ENCODE measurements at places on chromosomes 2 and 18.

DNA sequence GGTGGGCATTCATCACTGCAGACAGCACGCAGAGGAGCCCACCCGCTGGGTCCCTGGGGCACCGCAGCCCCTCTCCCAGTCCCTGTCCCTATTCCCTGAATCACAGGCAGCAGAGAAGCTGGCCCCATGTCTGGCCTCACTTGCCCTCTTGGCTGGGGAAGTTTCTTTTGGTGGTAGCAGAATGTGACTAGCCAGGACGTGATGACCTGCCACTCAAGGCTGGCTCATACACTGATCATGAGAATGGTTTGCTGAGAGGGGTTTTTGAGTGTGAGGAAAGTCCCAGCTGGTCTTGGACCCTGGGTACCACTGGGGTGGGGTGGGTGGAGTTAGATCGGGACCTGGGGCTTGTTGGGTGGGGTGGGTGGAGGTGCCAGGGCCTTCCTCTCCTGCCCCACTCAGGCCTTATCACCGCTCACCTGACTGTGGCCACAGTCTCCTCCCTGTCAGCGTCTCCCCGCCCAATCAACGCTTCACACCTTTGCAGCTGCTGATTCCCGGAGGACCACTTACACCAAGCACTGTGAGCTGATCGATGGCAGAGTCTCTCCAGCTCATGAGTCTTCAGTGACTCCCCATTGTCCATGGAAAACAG lies 28.9 kb upstream of the FOSL2 start:
- peaks cover 9% of the 10 kb centered on the region for H3K36me3 ChIP-seq
- H3K27ac ChIP-seq = no peak overlapping the region
- no peak overlapping the region for H3K4me3 ChIP-seq
- peaks cover 86% of the 10 kb centered on the region for H3K4me1 ChIP-seq
- H3K27me3 ChIP-seq = peaks cover 4% of the 10 kb centered on the region

- peaks cover 15% of the 10 kb centered on the region for H3K4me1 ChIP-seq
- H3K27ac ChIP-seq = no peak overlapping the region
- no peaks in the 10 kb centered on the region for H3K27me3 ChIP-seq
- DNase-seq = no peak
Observed at GRCh38 chr2:20594048-20594750, 56.7 kb downstream of the HS1BP3 start.

- H3K27ac ChIP-seq = no peak overlapping the region
- H3K36me3 ChIP-seq = no peaks in the 10 kb centered on the region
- no peak overlapping the region for H3K4me3 ChIP-seq
- DNase-seq = no peak
Observed at GRCh38 chr2:174964404-174964803, 40.8 kb downstream of the CHN1 start.

DNA sequence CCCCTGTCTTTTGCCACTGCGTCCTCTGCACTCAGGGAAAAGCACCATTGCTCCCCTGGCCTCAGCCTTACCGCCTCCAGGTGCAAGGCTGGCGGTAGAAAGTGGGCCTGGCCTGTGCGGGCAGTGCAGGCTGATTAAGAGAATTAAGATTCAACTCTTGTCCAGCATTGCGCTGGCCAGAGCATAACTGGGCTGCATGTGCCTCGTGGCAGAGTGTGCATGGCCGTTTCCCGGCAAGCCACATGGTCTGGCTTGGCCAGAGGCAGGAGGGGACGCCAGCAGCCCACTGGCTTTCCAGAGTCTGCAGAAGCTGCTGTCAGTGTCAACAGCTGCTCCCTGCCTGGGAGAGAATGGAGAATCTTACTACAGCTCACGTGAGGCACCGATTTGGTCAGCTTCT lies 12.3 kb downstream of the NTSR2 start:
- no peaks in the 10 kb centered on the region for H3K36me3 ChIP-seq
- no peak overlapping the region for H3K4me3 ChIP-seq
- H3K27ac ChIP-seq = no peak overlapping the region
- H3K27me3 ChIP-seq = no peaks in the 10 kb centered on the region
- DNase-seq = no peak

GRCh38 chr2:47607005-47607679 lies 175.8 kb upstream of the MSH6 start:
- no peak overlapping the region for H3K4me3 ChIP-seq
- no peak for DNase-seq
- H3K36me3 ChIP-seq = no peaks in the 10 kb centered on the region

DNA sequence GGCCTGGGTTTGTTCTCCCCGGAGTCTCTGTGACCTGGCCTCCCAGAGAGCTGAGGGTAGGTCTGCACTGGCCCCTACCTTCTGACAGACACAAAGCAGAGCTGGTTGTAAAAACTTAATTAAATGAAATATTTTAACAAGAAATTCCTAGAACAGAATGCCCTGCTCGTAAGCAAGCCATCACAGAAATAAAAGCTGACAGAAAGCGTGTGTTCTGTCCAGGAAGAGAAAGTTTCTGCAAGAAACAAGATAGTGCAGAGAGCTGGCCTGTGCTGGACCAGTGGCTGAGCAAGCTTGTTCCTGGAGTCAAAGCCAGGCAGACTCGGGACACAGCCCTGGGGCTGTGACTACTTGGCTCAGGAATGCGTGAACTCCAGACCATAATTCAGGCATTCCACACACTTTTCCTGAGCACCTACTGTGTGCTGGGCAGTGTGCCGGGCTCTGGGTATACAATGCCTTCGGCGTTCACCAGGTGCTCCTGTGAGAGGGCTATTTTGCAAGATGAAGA lies 51.6 kb downstream of the APOB start:
- no peak overlapping the region for H3K4me3 ChIP-seq
- no peaks in the 10 kb centered on the region for H3K4me1 ChIP-seq
- H3K36me3 ChIP-seq = no peaks in the 10 kb centered on the region

GRCh38 chr2:133143645-133144044 lies 424.6 kb downstream of the NCKAP5 start:
- H3K4me1 ChIP-seq = no peaks in the 10 kb centered on the region
- H3K4me3 ChIP-seq = no peak overlapping the region
- H3K27ac ChIP-seq = no peak overlapping the region
- no peaks in the 10 kb centered on the region for H3K27me3 ChIP-seq
- no peak for DNase-seq

DNA sequence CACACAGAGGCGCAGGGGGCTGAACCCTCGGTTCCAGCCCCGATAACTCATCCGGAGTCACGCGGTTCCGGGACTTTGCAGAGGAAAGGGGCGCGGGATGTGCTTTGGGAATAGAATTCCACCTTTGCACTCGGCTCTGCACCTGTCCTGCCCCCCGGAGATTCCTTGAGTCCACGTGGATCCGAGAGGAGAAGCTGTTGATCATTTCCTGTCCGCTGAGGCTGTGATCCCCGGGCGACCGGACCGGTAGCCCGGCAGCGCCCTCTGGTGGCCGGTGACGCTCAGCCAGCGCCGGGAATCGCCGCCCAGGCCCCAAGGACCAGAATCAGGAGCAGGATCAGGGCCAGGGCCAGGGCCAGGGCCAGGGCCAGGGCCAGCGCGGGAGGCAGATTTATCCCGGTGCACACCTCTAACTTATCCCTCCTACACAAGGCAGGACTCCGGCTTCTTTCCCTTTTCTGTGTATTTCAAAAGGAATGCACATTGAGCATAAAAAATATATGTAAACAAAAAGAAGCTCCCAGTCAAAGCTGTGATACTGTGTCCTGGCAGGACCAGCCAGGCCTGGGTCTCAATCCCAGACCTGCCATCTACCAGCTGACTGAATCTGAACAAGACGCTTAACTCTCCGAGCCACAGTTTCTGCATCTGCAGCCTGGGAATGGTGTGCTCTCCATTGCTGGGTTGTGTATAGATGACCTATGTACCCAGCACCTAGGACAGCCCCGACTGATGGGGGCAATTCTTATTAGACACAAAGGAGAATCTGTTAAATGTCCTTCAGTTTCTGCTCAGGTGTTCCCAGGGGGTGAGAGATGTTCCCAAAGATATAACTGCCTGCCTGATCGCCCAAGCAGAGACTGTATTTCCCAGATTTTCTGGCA lies 8.5 kb upstream of the SPATA3 start:
- no peak overlapping the region for H3K27ac ChIP-seq
- DNase-seq = peak; percentile 63
- H3K4me3 ChIP-seq = peak overlapping the region; percentile 58
- H3K4me1 ChIP-seq = peaks cover 29% of the 10 kb centered on the region
- no peaks in the 10 kb centered on the region for H3K36me3 ChIP-seq

DNA sequence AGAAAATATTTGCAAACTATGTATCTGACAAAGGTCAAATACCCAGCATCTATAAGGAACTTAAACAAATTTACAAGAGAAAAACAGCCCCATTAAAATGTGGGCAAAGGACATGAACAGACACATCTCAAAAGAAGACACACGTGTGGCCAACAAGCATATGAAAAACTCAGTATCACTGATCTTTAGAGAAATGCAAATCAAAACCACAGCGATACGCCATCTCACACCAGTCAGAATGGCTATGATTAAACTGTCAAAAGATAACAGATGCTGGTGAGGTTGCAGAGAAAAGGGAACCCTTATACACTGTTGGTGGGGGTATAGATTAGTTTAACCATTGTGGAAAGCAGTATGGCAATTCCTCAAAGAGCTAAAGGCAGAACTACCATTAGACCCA lies 64.3 kb upstream of the RBMS1 start:
- no peaks in the 10 kb centered on the region for H3K4me1 ChIP-seq
- no peak overlapping the region for H3K4me3 ChIP-seq
- peaks cover 2% of the 10 kb centered on the region for H3K27me3 ChIP-seq
- no peak overlapping the region for H3K27ac ChIP-seq

- H3K27ac ChIP-seq = peak overlapping the region; percentile 62
- H3K4me1 ChIP-seq = peaks cover 81% of the 10 kb centered on the region
- peak; percentile 66 for DNase-seq
- H3K4me3 ChIP-seq = no peak overlapping the region
Observed at GRCh38 chr2:196234672-196235071, 63.3 kb upstream of the STK17B start.

DNA sequence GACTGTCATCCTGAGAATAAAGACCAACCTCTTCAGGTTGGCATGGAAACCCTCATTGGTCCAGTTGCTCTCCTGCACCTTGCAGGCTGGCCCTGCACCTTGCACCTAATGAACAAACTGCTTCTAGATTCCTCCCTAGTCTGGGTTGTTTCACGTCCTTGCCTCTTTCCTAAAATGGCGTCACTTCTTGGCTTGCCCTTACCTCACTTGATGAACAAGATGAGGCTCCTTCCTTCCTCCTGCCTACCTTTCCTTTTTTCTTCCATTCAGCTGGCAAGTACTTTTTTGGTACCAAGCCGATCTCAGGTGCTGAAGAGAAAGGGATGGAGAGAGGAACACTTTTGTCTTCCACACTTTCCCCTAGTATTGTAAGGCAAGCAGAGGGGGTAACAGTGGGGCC lies 74.5 kb downstream of the MYCN start:
- no peaks in the 10 kb centered on the region for H3K4me1 ChIP-seq
- no peak for DNase-seq
- peaks cover 22% of the 10 kb centered on the region for H3K27me3 ChIP-seq
- no peaks in the 10 kb centered on the region for H3K36me3 ChIP-seq
- no peak overlapping the region for H3K4me3 ChIP-seq

- no peaks in the 10 kb centered on the region for H3K4me1 ChIP-seq
- no peaks in the 10 kb centered on the region for H3K36me3 ChIP-seq
- H3K27ac ChIP-seq = no peak overlapping the region
- DNase-seq = no peak
- peaks cover 26% of the 10 kb centered on the region for H3K27me3 ChIP-seq
Observed at GRCh38 chr18:36298126-36298741, 721 bp downstream of the FHOD3 start.

GRCh38 chr18:74768096-74768495 lies 170.4 kb downstream of the ZNF407 start:
- no peaks in the 10 kb centered on the region for H3K4me1 ChIP-seq
- peaks cover 3% of the 10 kb centered on the region for H3K36me3 ChIP-seq
- no peak for DNase-seq
- no peak overlapping the region for H3K27ac ChIP-seq

DNA sequence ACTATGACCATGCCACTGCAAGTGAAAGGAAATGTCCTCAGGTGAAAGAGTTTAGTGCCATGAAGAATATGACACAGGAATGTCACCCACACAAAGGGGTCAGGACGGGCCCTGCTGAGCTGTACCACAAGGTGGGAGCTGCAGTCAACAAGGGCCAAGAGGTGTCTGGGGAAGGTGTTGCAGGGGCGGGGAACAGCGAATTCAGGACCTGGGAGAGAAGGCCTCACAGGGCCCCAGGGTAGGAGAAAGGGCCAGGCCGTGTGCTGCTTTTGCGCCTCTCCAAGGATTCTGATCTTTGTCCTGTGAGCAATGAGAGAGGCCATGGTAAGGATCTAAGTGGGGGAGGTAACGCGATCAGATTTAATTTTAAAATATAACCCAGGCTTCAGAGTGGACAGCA lies 23.6 kb downstream of the CYB5A start:
- H3K36me3 ChIP-seq = no peaks in the 10 kb centered on the region
- no peak for DNase-seq
- no peaks in the 10 kb centered on the region for H3K27me3 ChIP-seq
- H3K4me3 ChIP-seq = no peak overlapping the region
- peaks cover 5% of the 10 kb centered on the region for H3K4me1 ChIP-seq

GRCh38 chr2:23093513-23093912 lies 291.5 kb upstream of the KLHL29 start:
- no peaks in the 10 kb centered on the region for H3K36me3 ChIP-seq
- no peaks in the 10 kb centered on the region for H3K27me3 ChIP-seq
- no peak overlapping the region for H3K27ac ChIP-seq
- no peaks in the 10 kb centered on the region for H3K4me1 ChIP-seq
- no peak for DNase-seq

DNA sequence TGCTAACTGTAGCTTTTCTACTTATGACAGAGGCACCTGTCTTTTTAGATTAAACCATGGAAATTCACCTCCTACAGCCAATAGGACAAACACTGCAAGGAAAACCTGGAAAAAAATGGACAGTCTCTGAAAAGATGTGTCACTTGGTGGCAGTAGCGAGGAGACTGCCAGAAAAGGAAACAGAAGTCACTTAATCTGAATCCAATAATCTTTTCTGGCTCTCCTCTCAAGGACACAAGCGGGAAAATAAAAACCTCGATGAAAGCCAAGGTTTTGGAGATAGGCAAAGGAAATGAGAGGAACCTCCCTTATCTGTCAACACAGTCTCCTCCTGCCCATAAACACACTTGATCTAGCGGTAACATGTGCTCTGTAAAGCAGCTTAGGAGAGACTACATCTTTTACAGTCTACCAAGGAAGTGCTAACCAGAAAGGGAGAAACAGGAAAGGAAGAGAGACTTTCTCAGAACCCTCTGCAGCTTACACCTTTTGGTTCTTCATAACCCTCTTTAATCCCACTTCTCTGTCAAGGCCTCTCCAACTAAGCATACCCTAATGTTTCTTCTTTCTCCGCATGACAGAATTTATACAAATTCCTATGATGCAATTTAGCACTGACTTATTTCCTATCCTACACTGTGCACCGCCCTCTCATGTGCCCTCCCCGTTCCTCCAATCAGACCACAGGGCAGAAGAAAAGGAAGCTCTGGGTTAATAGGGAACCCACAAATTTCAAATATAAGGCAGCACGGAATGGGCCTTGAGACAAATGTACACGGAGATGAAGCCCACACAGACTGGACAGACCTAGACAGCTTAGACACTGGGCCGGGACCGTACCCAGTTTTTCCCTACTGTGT lies 52.8 kb downstream of the CLASP1 start:
- H3K4me1 ChIP-seq = peaks cover 35% of the 10 kb centered on the region
- H3K36me3 ChIP-seq = peaks cover 1% of the 10 kb centered on the region
- no peaks in the 10 kb centered on the region for H3K27me3 ChIP-seq

- no peak overlapping the region for H3K4me3 ChIP-seq
- H3K27ac ChIP-seq = peak overlapping the region; percentile 31
- peaks cover 58% of the 10 kb centered on the region for H3K4me1 ChIP-seq
- H3K36me3 ChIP-seq = peaks cover 8% of the 10 kb centered on the region
- no peak for DNase-seq
- no peaks in the 10 kb centered on the region for H3K27me3 ChIP-seq
Observed at GRCh38 chr2:8522687-8523086, 159.2 kb upstream of the ID2 start.
